ENCODE measurements at places on chromosomes 11 and 22.

GRCh38 chr22:34490886-34491285 is 570.6 kb upstream of the LARGE1 start:
- DNase-seq, result no peak

- no peak for DNase-seq
These were observed 113.8 kb downstream of the ATXN10 start for GRCh38 chr22:45785458-45785857.

- DNase-seq, result no peak
These were observed 4.3 kb downstream of the SCUBE1 start for GRCh38 chr22:43338766-43339345.

DNA sequence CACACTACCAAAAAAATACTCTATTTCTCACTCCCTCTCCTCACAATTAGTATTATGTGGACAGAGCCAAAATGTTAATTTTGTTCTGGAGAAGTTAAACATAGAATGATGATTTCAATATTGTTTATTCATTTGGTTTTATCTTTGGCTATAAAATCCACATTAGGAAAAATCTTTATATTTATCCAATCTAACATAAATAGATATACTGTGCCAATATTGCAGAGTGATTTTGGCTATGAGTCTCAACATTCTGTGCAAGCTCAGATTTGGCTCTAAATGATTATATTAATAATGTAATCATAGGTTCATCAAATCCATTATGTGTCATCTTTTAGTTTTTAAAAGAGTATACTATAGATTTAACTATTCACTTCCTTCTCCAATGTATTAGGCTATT is 667.5 kb upstream of the CHORDC1 start:
- no peak for DNase-seq

GRCh38 chr22:48919851-48920589 is 907.7 kb downstream of the BRD1 start:
- DNase-seq, result no peak

DNA sequence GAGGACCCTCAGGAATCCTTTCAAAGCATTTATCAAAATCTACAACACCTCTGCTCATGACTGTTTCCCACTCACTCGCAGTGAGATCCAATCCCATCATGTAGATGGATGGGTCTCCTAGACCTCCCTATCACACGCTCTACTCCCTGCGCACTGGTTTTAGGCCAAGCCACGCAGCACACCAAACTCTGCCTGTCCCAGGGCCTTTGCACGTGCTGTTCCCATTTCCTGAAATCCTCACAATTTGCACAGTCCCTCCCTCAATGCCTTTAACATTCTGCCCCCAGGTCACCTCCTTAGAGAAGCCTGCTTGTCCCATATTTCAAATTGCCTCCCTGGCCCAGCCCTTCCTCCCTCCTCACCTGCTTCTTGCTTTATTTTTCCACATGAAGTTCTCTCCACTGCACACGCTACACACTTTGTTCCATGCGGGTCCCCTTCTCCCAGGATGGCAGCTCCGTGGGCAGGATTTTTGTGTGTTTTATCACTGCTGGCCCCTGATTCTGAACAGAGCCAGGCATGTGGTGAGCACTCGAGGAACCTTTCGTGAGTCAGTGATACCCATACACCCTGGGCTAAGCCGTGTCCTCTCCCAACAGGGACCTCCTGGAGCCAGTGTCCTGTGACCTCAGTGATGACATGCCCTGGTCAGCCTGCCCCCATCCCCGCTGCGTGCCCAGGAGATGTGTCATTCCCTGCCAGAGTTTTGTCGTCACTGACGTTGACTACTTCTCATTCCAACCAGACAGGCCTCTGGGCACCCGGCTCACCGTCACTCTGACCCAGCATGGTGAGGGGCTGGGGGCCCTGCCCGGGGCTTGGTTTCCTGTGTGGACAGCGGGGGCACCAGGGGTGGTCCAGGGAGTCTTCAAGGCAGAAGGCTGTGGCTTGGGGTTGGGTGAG is 12.2 kb downstream of the CSF2RB start:
- DNase-seq, result no peak

GRCh38 chr22:16954060-16954403 is 54.0 kb downstream of the GAB4 start:
- DNase-seq, result no peak

DNA sequence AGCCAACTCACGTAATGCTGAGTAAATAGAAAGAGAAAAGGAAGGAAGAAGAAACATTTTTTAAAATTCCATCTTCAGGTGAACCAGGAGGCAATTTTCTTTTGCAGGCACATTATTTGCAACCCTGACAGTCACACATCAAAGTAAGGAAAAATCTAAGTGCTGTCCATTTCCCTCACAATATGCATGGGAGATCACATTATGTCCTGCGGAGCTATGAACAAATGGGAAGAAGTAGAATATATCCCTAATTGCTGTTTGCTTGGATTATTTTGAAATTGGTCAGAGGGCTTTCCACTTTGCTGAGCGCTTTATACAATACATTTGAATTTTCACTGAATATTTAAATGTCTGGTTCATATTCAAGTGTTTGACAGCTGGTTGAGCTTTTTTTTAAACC is 133.8 kb upstream of the API5 start:
- no peak for DNase-seq

GRCh38 chr11:5272395-5273017 is 2.8 kb upstream of the HBE1 start:
- DNase-seq, result no peak

DNA sequence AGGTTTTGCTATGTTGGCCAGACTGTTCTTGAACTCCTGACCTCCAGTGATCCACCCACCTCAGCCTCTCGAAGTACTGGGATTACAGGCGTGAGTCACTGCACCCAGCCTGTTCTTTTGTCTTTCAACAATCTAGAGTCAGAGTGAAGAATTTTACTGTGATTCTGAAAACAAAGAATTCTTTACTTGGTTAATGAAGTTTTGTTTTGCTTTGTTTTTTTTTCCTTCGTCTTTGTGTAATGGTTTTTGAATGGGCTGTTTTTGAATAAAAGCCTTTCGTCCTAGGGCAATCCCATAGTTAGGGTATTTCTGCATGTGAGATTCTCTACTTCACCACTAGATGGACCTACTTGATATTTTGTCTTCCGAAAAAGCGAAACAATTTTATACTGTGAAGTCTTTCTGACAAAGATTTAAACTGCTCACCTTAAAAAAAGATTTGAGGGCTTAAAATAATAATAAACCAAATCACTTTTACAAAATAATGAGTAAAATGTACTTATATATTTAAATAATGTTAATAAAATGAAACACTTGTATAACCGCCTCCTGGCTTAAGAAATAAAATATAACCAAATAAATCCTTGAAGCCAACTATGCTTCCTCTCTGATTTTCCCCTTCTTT is 43.4 kb upstream of the SC5D start:
- no peak for DNase-seq

DNA sequence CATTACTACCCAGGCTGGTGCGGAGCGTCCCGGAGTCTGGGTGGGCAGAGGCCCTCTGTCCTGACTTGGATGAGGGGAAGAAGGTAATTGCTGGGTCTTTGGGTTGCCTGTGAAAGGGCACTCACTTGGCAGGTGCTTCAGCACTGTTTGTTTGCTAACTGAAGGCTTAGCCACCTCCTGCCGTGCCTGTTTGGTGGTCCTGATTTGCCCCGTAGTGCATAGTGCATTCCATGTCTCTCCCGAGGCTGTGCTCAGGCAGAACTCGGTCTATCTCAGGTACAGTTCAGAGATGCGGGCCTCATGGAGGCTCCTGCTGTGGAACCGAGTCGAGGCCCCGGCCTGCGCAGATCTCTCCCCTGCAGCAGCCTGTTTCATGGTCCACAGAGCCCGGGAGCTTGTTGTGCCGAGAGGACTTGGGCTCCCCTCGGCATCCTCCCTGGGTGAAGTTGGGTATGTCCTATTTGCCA is 146.2 kb downstream of the TBC1D22A start:
- DNase-seq, result no peak

DNA sequence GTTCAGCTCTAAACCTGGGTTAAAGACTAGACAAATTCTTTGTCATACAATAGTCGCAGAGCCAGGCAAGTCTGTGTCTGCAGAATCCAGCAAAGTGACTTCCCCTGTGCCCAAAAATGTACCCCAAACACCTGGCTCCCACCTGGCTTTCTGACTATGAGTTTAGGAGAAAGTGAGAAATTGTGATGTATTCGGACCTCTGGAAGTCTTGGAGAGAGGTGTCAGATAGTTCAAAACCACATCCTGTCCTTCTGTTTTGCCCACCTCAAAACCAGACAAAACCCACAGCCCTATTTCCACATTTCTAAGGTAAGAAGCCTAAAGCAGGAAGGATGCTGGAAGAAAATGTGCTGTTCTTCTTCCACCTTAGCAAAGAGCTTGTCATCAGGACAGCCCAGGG is 63.8 kb upstream of the CLMP start:
- no peak for DNase-seq

DNA sequence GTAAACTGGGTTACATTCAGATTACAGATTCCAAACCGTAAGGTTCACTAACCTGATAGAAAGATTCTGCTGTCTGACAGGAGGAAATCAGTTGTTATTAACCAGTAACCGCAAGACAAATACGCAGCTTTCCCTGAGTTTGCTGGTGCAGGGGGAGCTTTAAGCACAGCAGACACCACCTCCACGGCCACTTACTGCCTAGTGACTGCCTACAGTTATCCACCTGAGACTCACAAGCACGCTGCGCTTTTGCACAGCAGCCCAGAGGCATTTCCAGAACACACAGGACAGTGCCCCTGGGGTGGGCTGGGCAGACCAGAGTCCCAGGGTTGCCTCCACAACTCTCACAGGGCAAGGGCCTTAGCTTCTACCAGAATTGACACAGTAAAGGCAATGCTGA is 90.9 kb downstream of the CTTN start:
- peak; percentile 20 for DNase-seq

DNA sequence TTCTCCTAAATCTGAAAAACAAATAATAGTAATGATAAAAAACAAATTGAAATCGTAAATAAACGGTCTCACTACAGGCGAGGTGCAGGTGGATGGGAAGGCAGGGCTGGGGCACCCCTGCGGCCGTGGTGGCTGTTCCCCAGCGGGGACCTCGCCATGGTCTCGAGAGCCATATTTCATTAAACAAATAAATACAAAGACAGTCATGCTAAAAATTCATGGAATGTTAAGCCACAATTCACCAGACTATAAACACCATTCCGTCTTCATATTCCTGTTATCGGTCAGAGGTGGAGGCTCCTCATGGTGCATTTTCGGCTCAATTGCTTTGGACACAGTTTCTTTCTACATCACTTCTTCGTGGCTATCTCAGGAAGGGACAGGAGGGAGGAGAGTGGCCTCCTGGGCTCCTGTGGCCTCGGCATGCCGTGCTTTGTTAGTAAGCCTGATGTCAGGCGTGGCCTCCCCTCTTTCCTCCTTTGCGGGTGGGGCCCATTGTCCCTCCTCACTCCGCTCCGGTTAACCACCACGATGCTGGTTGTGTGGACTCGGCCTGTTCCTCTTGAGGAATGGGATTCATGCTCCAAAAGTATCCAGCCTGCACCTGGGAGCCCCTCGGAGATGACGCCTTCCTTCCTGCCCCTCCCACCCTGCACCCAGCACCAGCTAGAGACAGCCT is 16.1 kb upstream of the BRSK2 start:
- DNase-seq, result peak; percentile 13

GRCh38 chr11:4156571-4156970 is 62.0 kb downstream of the RRM1 start:
- no peak for DNase-seq

DNA sequence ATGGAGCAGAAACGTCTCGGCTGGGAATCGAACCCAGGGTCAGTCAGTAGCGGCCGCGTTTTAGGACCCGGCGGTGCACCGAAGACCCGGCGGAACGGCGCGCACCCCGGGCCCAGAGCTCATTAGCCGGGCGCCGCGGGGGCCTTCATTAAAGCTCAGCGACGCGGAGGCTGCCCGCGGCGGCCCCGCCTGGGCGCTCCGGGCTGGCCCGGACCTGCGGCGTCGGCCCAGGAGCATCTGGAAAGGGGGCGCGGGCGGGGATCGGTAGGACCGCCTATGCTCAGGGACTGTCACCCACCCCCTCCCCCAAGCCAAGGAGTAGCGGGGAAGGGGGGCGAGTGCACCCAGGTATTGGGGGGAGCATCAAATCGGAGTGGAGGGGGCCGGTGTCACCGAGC is 52.2 kb downstream of the CYTH4 start:
- DNase-seq, result no peak

DNA sequence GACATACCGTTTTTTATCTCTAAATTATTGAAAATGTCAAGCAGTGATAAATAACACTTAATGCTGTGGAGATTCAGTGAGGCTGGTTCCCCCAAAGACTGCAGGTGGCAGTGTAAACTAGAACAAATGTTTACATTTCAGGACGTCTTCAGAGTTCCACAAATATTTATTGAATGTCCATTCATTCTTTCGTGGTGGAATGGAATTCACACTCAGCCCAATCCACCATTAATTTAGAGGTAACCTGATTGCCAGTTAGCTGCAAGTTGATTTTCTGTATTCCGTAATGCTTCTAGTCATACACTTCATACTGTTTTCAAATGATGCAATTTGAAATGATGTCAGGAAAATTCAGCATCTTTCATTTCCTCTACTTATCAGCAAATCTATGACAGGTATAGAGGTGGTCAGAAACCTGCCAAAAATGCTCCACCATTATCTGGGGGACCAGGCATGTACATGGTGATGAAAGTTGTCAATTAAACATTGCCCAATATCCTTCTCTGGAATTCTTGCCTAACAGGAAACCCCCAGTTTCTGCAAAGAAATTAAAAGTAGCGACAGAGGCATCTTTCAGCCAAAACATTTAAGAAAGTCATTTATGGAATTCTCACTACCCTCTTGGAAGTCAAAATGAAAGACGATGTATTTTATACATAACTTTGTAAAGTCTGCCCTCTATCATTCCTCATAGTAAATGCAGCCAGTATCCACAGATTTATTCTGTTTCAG is 94.3 kb upstream of the BMAL1 start:
- DNase-seq, result no peak

- DNase-seq, result peak; percentile 64
These were observed 20.7 kb upstream of the SUSD2 start for GRCh38 chr22:24160546-24160945.

DNA sequence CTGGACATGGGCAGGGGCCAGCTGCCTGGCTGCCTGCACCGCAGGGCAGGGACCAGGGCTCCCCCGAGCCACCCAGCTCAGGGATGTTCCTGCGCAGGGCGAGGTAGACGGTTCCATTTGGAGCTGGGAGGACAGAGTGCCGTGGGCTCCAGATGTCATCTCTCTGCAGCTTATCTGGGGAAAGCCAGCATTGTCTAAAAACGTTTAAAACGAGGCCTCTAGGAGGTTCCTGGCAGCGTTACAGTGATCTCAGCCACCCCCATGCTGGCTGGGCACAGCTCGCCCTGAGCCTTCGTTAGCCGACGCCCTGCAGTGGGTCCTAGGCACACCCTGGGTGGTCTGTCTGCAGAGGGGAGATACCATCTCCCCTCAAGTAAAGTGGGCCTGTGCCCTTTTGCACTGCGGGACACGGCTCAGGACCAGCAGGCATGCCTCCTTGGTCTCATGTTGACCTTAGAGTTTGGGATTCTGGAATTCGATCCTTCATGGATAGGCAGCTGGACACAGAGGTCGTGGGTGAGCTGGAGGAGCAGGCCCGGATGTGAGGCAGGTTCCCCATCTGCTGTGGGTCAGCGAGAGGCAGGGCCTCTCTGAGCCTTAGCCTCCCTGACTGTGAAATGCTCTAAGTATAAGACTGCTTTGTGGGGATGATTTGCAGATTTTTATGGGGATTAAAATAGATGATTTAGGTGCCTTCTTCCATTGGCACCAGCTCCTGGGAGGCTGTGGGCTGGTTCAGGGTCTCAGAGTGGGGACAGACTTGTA is 14.1 kb downstream of the SYNGR1 start:
- no peak for DNase-seq

- no peak for DNase-seq
These were observed 17.4 kb downstream of the ZBTB16 start for GRCh38 chr11:114076921-114077331.

- DNase-seq, result no peak
These were observed 25.4 kb downstream of the MMP20 start for GRCh38 chr11:102599642-102600261.

All from Right ventricle myocardium superior (tissue), 1 donor.